ENCODE measurements at places on chromosomes 1 and 21. TPM values are rescaled to one million over a fixed set of nuclear protein-coding genes. Genes with fewer than 3 reads are reported as not detected.

GORAB gene
- total RNA-seq, result 13.3 TPM

DYNLT5 gene
- 4.5 TPM for total RNA-seq

LRRC8C gene
- 9.7 TPM for total RNA-seq

SH3BGR gene
- 12.4 TPM for total RNA-seq

CCDC185 gene
- total RNA-seq, result not detected

C1orf226 gene
- total RNA-seq, result 1.5 TPM

- no peak for DNase-seq
These were observed 6.5 kb downstream of the RAP1GAP start for GRCh38 chr1:21662426-21663247.

- DNase-seq, result no peak
These were observed 83.9 kb downstream of the NID1 start for GRCh38 chr1:235980976-235981375.

DNA sequence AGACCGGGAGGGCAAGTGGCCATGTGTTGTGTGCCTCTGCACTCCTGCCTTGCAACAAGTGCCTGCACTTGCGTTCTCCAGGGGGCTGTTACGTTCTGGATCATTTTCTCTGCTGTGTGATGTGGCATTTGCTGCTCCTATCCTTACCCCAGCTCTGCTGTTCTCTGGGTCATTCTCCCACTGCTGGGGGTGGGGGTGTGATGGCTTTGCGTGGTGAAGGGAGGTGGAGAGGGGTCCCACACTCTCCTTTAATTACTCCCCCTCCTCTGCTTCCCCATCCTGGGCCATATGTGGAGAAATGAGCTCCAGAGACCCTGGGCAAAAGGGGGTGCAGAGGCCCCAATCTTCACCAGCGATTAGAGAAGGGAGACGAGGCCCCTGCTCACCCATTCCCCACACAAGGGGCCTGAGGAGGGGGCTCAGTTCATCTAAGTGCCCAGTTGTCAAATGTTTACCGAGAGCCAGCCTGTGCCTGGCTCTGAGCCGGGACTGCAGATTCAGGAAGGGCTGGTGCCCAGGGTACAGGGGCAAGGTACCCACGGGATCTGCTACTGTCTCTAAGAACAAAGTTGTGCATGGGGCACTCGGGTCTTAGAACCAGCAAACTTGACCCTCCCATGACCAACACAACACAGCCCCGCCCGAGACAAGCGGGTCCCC, 355.4 kb downstream of the PTPRU start:
- DNase-seq, result no peak

DNA sequence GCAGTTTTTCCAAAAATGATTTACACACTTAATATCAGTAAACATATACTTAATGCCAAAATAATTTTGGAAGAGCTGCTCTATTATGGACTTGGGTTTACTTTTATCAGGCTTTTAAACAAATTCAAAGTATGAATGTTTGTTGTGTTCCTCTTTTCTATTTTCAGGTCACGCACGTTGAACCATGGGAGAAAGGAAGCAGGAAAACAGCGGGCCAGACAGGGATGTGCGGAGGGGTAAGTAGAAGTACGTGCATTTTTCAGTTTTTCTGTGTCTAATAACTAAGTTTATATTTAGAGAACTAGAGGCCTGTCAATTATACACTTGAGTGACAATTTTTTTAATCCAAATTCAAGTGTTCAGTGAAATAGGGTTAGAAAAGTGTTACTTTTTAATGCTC, 3.4 kb downstream of the PRPF38B start:
- DNase-seq, result no peak

DNA sequence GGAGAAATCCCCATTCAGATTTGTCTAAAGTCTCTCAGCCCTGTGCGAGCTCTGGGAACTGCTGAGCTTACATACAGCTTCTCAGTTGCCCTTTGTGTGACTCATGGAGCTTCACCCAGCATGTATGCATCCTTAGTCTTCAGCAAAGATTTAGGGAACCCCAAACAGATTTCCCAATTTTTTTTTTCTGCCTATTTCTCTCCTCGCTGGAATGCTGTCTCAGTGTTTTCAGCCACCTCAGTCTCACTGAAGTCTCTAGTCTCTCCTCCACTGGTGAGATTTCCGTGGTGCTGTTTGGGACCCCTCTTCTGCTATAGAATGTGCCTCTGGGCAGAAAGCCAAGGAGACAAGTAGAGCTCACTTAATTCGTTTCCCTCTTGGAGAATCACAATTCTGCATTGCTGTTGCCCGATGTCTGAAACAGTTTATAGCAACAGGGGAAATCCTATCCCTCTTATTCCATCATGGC, 28.1 kb upstream of the TXLNA start:
- peak; percentile 81 for DNase-seq

GRCh38 chr1:69377507-69377906, 190.2 kb upstream of the LRRC7 start:
- DNase-seq, result no peak

DNA sequence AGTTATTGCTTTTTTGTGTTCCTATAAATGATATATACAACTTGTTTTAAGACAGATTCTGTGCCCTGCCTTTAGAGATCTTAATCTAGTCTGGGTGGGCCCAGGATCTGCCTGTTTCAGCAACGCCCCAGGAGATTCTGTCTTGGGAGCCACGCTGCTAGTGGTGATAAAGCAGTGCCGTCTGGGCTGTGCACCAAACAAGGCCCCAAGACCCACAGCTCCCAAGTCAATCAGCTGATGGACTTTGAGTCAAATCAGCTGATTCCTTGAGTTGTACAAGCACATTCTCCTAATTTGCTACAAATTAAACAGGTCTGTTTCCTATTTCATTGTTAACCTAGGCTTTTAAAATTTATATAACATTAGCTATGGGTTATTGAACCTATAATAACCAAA, 15.7 kb upstream of the SLC44A3 start:
- no peak for DNase-seq

GRCh38 chr1:44348061-44348485, 7.0 kb downstream of the ERI3 start:
- DNase-seq, result no peak

Data from skin of body (tissue), 3 donors.